Left ventricle myocardium inferior (tissue), 1 donor: ENCODE measurements at places on chromosomes 16 and 17.

DNA sequence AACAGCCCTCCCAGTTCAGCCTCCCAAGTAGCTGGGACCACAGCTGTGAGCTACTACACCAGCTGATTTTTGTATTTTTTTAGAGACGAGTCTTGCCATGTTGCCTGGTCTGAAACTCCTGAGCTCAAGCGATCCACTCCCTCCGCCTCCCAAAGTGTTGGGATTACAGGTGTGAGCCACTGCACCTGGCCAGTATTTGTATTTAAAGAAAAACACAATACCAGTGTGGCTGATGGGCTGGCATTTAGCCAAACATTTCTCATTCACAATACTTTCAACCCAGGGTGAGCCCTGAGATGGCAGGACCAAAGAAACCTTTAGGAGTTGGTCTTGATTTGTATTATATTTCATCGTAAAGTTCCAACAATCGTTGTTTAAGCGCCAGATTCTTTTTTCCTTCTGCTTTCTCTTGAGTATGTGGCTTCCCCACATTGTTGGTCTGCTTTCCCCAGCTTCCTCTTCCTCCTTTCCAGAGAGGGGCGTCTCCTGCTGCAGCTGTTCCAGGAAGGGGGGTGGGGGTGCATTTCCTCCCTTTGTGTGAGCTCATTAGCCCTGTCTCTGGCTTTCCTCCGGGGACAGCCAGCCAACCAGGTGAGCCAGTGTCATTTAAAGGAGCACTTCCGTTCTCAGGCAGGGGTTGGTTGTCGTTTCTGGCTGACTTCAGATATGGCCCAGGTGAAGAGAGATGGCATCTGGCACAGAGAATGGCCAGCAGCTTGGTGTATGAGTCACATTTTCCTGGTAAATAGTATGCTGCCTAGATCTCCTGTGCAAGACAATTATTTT lies 79.9 kb downstream of the GPRC5B start:
- peak; percentile 71 for DNase-seq

DNA sequence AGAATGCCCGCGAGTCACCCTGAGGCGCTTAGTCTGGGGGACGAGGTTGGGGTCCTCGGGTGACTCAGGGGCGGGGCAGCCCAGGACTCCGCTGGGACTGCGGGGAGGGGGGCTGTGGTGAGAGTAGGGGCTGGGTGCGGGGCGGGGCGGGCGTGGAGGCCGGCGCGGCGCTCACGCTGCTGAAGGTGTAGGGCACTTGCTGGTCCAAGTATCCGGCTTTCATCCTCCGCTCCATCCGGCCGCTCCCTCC lies 832 bp downstream of the ETV4 start:
- DNase-seq: peak; percentile 29

DNA sequence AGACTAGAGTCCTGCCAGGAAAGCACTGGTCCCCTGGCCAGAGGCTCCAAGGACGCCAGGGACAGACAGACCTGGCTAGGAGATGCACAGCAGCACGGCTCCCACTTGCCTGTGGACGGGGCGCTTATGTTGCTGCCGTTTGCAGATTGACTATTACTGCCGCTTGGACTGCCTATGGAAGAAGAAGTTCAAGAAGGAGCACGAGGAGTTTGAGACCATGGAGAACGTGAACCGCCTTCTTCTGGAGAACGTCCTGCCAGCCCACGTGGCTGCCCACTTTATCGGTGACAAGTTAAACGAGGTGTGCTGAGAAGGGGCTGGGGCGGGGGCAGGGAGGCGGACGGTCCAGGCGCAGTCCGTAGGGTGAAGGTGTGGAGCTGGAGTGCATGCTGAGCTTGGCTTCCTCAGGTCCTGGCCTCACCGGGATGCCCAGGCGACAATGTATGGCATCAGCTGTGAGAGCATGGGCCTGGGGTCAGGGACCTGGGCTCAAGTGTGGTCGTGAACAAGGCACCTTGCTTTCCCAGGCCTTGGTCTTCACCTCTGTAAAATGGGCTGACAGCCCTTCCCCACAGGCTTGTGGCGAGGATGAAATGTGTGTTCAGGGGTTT lies 45.6 kb downstream of the ADCY7 start:
- no peak for DNase-seq

GRCh38 chr17:21140911-21141310 lies 14.1 kb downstream of the DHRS7B start:
- no peak for DNase-seq

DNA sequence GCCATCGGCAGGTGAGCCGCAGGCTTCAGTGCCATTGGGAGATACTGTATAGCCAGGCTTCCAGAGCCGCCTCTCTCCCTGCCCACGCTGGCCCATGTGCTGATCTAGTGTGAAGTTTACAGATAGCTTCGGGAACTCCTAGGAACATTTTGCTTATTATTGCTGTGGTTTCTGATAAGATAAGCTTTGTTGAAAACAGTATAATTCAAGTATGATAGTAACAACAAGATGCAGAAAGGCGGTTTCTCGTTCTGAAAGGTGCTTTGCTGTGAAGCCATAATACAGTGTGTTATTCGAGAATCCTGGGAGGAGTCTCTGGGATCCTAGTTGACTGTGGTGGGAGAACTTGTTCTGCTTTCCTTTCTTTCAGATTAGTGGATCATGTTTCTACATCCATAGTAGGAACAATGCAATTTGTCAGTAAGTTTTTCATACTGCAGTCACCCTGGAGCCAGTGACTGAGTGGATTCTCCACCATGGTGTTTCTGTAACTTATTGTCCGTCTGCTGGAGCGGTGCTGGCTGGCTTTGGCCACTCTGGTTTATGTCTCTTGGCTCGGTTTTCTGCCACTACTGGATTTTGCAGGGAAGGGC lies 31.5 kb downstream of the RAB11FIP3 start:
- no peak for DNase-seq

- no peak for DNase-seq
Observed at GRCh38 chr16:21163576-21163975, 5.1 kb downstream of the LDAF1 start.

DNA sequence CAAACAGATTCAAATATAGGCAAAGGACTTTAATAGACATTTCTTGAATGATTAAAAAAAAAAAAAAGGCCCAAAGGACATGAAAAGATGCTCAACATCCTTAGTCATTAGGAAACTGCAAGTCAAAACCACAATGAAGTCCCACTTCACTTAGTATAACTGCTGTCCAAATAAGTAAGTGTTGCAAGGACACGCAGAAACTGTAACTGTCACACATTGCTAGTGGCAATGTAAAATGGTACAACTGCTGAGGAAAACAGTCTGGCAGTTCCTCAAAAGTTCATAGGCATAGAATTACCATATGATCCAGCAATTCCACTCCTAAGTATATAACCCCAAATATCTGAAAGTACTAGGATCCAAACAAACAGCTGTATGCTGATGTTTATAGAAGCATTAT lies 112.7 kb downstream of the BRIP1 start:
- DNase-seq: no peak

DNA sequence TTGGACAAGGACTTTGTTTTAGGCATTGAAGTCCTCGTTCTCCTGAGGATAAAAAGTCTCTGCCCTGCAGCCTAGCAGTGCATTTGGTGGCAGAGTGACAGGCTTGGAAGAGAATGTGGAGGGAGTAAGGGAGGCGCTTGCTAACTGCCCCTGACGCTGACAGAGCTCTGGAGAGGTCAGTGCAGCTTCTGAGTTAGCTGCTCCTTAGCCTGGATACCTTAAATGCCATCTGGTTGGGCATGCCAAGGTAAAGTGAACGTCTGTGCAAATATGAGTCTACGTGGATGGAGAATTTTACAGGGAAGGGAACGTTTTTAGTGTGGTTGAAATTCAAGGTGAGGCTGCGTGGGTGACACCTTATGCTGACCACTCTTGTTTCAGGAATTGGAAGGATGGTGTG lies 44.4 kb downstream of the SEC14L1 start:
- DNase-seq: no peak

DNA sequence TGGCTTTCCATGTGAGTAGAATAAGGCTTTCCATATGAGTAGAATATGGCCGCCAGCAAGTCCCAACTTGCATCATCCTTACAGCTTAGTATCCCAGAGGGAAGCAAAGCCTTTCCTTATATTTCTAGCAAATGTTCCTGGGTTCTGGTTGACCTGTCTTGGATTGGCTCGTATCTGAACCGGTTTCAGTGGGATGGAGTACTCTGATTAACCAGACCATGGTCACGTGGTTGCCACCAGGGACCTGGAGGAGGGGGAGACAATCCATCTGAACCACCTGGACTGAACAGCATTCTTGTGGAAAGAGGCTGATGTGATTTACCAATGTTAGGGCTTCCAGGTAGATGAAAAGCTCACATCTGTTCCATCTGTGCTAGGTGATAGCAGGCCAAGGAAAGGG lies 89.0 kb downstream of the SHISA6 start:
- DNase-seq: no peak
